ENCODE measurements at places on chromosomes 3 and 15. TPM values are rescaled to one million over a fixed set of nuclear protein-coding genes. Genes with fewer than 3 reads are reported as not detected.

Gene ANKRD63
- not detected for total RNA-seq

Gene B2M
- 4,476 TPM for total RNA-seq

Gene TMEM266
- 0.11 TPM for total RNA-seq

Gene PLD1
- 1.2 TPM for total RNA-seq

GRCh38 chr3:122366379-122366749, 16.7 kb downstream of the MIX23 start:
- peak overlapping the region; percentile 72 for H3K27ac ChIP-seq
- no peaks in the 10 kb centered on the region for H3K27me3 ChIP-seq
- DNase-seq, result no peak
- no peak overlapping the region for H3K4me3 ChIP-seq

- peaks cover 3% of the 10 kb centered on the region for H3K4me1 ChIP-seq
- H3K36me3 ChIP-seq, result no peaks in the 10 kb centered on the region
- peak; percentile 53 for DNase-seq
- no peak overlapping the region for H3K27ac ChIP-seq
- peaks cover 23% of the 10 kb centered on the region for H3K27me3 ChIP-seq
These were observed 42.3 kb downstream of the FBXO22 start for GRCh38 chr15:75945953-75946352.

DNA sequence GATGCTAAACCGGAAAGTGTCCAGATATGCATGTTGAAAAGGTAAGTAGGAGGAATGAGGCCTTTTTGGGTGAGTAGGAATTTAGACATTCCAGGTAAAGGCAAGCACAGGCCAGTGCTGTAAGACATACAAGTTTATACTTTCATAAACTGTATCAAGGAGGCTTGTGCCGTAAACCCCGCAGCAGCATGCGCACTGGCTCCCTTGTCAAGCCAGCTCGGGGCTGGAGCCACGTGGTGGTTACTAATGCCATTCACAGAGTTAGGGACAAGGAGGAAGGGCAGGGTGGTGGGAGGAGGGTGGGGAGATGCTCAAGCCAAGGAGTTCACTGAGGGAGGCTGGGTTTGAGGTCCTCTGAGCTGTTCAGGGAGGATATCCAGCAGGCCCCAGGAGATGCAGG, 35.8 kb downstream of the PLD1 start:
- no peak for DNase-seq
- H3K4me3 ChIP-seq, result no peak overlapping the region
- no peaks in the 10 kb centered on the region for H3K4me1 ChIP-seq
- H3K27ac ChIP-seq, result no peak overlapping the region

DNA sequence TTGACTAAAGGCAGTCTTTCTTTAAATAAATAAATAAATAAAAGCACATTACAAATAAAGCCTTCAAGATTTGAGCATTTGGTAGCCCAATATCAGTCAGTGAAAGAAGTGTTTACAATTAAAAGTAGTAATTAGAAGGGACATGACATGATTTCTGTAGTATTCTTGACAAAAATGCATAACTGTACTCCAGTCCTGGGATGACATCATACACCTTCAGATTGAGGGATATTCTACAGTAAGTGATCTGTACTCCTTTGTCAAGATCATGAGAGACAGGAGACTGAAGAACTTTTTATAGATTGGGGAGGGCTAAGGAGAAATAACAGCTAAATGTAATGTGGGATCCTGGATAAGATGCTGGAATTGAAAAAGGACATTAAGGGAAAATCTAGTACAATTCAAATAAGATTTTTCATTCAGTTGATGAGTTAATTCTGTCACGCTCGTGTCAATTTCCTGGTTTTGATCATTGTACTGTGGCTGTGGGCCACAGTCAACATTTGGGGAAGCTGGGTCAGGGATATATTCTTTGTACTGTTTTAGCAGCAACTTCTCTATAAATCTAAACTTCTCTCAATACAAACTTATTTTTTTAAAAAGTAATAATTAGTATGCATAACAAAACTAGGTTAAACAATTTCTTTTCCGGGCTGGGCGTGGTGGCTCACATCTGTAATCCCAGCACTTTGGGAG, 314.8 kb downstream of the PTPRG start:
- no peak overlapping the region for H3K4me3 ChIP-seq
- H3K36me3 ChIP-seq, result no peaks in the 10 kb centered on the region
- H3K27ac ChIP-seq, result no peak overlapping the region
- DNase-seq, result no peak

GRCh38 chr3:4983739-4984510, 4.7 kb downstream of the BHLHE40 start:
- H3K4me1 ChIP-seq, result peaks cover 50% of the 10 kb centered on the region
- H3K36me3 ChIP-seq, result peaks cover 67% of the 10 kb centered on the region
- peak overlapping the region; percentile 91 for H3K27ac ChIP-seq
- H3K27me3 ChIP-seq, result no peaks in the 10 kb centered on the region

- H3K4me3 ChIP-seq, result no peak overlapping the region
- no peak overlapping the region for H3K27ac ChIP-seq
- DNase-seq, result no peak
- H3K36me3 ChIP-seq, result no peaks in the 10 kb centered on the region
- H3K4me1 ChIP-seq, result no peaks in the 10 kb centered on the region
These were observed 59.8 kb upstream of the ZPLD1 start for GRCh38 chr3:102374863-102375634.
